Tongue (tissue), 3 donors: ENCODE measurements at places on chromosomes 3 and 15. TPM values are rescaled to one million over a fixed set of nuclear protein-coding genes. Genes with fewer than 3 reads are reported as not detected.
A peak's percentile ranks its signal among the peaks of the same experiment; 100 is the strongest.

DNA sequence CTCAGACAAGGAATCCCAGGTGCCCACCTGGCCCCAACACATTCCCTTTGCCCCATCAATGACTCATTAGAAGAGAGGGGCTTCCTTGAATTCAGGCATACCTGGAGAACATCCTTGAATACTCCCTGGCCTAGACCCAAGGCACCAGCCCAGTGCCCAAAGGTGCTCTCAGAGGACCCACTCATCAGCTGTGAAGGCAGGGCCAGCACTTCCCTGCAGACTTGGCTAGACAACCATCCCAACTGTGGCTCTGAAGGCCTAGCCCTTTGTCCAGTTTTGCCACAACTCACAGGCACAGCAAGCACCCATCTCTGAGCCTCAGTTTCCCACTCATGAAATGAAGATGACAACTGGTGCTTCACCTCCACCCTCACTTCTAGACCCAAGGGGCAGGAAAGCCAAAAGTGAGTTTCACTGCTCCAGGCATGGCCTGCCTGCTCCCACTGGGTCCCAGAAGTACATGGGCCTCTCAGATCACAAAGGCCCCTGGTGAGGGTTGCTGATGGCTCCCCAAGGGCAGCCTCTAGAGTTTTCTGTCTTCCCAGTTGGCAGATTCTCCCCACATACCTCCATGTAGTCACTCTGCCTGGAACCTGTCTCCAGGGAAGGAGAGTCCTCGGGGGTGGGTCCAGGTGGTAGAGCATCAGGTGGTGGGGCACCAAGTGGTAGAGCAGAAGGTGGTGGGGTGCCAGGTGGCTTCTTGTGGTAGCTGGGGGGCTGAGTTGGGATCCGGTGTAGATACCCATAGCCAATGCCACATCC lies 7.5 kb downstream of the GORASP1 start:
- no peak for DNase-seq

GRCh38 chr3:31670136-31670535 lies 137.4 kb downstream of the STT3B start:
- no peak for DNase-seq

DNA sequence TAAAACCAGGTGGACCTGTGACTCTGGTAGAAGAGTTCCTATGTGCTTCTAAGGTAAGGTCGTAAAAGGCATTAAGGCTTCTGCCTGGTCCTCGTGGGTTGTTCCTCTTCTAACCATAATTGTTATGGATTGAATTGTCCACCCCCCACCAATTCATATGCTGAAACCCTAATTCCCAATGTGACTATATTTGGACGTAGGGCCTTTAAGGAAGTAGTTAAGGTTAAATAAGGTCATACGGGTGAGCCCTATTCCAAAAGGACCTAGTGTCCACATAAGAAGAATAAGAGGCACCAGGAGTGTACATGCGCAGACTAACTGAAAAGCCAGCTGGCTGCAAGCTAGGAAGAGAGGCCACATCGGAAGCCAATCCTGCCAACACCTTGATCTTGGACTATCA lies 1.9 kb downstream of the ADPGK start:
- no peak for DNase-seq

MYD88 gene
- 14.1 TPM for total RNA-seq

TEX9 gene
- total RNA-seq = 4.3 TPM

PRR20G gene
- not detected for total RNA-seq

GRCh38 chr3:77296527-77296926 lies 256.6 kb downstream of the ROBO2 start:
- DNase-seq = no peak

GRCh38 chr15:81298611-81299010 lies 25.3 kb downstream of the STARD5 start:
- DNase-seq = no peak

- no peak for DNase-seq
Measured at GRCh38 chr15:25182736-25183445, 228.1 kb downstream of the SNRPN start.

DNA sequence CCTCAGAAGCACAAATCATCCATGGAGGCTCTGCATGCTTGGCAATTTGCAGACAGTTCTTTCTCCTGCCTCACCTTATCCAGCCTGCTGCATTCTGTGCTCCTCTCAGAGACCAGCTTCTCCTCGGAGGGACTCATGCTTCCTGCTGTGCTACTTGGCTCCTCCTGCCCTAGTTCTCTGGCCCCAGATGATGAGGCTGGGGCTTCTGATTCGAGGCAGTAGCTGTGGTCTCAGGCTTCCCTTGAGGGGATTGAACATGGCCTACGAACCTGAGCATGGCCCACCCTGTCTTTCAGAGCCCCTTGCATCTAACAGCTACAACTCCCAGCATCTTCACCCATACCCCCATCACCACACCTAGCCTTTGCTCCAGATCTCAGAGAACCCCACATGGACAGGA lies 6.7 kb downstream of the VIPR1 start:
- DNase-seq = no peak

GRCh38 chr3:13700889-13701288 lies 152.0 kb downstream of the FBLN2 start:
- DNase-seq = no peak

DNA sequence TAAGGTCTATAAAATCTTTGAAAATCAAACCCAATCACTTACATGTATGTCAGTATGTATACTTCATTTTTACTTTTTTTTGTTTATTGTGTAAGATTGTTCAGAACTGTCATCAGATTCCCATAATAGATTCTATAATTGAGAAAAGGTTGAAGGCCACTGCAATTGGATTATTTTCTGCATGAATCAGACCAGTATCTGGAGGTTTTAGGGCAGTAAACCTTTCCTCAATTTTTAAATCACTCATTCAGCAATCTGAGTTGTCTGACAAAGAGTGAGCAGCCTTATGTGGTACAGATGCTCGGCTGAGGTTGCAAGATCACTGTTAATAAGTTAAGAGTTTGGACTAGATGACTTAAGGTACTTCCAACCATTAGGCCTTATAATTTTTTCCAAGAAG lies 96.0 kb downstream of the TP63 start:
- DNase-seq = no peak

- DNase-seq = no peak
Measured at GRCh38 chr3:42290966-42291714, 25.2 kb upstream of the CCK start.

FBXW12 gene
- not detected for total RNA-seq

DNA sequence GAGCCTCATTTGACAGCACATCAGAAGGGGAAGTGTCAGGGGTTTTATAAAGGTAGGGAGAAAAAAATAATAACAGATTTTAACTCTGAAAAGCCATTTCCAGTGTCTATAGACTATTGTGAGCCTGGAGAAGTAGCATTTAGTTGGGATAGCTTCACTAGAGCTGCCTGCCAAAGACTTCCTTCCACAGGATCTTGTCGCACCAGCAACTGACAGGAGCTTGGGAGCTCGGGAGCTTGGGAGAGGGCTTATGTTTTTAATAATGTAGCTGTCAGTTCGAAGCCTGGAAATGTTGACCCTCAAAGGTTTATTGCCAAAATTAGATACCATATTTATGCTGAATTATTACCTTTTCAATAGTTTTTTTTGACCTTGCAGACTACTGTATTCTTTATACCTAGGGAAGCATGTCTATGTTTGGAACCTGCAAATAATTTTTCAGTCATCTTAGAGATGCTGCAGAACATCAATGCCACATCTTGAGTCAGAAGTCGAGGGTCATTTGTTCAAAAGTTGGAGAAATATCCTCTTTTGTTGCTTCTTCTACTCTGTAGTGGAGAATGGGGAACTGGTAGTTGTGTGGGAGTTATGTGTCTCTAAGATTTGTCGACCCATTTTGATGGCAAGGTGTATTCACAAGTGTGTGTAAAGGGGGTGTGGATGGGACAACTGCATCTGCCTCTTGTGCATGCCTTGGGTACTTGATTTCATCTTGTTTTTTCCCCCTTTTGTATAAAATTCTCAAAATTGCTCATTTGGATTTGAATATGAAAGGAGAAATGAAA lies 41.7 kb downstream of the ARPP21 start:
- peak; percentile 44 for DNase-seq

RASA2 gene
- 15.5 TPM for total RNA-seq

GRCh38 chr15:99522288-99522687 lies 43.5 kb upstream of the MEF2A start:
- no peak for DNase-seq

GRCh38 chr3:126968391-126969390 lies 14.2 kb upstream of the PLXNA1 start:
- no peak for DNase-seq

DNA sequence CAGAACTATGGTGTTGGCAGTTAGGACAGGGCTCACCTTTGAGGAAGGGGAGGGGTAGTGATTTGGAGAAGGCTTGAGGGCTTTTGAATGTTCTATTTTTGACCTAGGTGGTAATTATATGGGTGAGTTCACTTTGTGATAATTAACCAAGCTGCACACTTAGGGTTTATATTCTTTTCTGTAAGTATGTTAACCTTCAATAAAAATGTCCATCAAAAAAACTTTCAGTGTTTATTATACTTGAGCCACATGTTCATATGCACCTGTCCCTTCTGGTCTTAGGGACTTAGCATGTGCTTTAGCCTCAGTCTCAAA lies 28.4 kb downstream of the PDE8A start:
- no peak for DNase-seq

DNA sequence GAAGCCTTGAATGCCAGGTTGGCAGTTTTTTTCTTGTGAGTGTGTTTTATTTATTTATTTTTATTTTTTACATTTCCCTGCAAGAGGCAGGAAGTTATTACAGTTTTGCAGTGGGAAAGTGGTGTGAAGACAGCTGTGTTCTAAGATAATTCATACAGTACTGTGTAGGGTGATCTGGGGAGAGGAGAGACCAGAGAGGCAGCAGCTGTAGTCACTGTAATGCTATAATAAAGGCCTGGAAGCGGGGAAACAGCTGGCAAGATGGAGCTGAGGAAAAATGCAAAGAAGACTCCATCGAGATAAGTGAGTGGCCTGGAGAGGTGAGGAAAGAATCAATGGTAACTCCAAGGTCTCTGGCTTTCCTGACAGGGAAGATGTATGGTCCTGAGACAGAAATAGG lies 23.1 kb downstream of the CNTN3 start:
- peak; percentile 65 for DNase-seq

- no peak for DNase-seq
Measured at GRCh38 chr3:172746475-172746874, 4.1 kb upstream of the ECT2 start.

GRCh38 chr15:48622237-48622636 lies 23.3 kb downstream of the FBN1 start:
- no peak for DNase-seq

GRCh38 chr15:66760968-66761725 lies 59.1 kb downstream of the SMAD6 start:
- no peak for DNase-seq

DNA sequence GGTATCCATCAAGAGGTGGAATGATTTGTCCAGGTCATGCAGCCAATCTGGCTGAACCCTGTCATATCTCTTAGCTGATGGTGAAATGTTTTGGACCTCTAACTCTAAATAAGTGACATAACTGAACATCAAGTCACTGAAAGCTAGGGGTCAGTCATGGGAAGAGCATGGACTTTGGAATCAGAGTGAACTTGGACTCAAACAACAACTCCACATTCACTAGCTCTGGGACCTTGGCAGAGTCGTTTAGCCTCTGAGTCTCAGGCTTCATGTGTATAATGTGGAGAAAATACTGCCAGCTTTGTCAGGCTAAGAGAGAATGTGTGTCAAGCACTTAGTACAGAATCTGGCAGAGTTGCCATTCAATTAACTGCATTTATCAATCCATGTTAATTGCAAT lies 557.8 kb upstream of the CFAP20DC start:
- peak; percentile 35 for DNase-seq

- DNase-seq = no peak
Measured at GRCh38 chr3:11126653-11127052, 27.6 kb upstream of the HRH1 start.

DNA sequence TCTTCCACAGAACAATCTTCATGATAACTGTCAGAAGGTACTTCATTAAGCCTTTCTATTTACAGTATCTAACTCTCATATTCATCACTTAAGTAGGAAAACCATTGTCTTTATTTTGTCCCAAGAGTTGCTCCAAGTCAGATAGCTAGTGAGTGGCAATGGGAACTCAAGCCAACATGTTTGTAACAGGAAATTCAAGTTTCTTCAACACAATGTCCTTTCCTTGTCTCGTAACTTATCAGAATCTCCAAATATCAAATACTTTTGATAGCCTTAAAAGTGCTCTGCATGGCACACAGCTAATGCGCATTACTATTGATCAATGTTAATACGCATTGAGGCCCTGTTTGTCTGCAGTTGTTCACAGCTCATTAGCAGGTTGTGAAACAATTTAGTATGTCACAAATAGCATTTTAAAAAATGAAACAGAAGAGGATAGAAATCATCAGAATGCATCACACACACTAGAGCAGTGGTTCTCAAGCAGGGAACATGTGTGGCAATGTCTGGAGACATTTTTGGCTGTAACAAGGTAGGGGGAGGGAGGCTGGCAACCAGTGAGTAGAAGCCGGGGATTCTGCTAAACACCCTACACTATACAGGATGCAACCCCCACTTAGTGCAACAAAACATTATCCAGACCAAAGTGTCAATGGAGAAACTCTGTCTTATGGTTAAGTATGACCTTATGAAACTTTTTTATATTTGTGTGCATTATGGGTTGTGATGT lies 27.5 kb downstream of the BTLA start:
- DNase-seq = no peak

GOLGA8S gene
- 0.21 TPM for total RNA-seq

GRCh38 chr3:114848643-114849350 lies 298.3 kb downstream of the ZBTB20 start:
- DNase-seq = no peak

ZNF592 gene
- 15.6 TPM for total RNA-seq

RETNLB gene
- total RNA-seq = not detected

- peak; percentile 2 for DNase-seq
Measured at GRCh38 chr3:70580021-70580420, 267.6 kb upstream of the MDFIC2 start.

ARPP21 gene
- total RNA-seq = 89.8 TPM

DNA sequence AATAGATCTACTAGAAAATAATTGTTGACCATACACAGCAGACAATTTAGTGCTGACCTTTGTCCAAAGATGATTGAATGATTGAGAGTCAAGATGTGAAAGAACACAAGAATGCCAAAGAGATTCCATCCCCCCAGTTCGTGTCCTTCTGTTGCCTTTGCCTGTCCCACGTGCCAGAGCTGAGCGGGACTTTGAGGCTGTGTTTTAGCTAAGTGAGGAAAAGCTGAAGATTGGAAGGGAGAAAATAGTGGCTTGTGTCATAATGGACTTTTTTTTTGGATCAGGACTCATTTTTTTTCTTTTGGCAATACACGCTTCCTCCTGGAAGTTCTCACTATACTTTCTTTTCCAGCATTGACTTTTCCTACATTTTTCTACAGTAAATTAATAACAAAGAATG lies 206.6 kb upstream of the MDFIC2 start:
- no peak for DNase-seq
